ENCODE measurements at places on chromosomes 1 and 21. TPM values are rescaled to one million over a fixed set of nuclear protein-coding genes. Genes with fewer than 3 reads are reported as not detected.
A peak's percentile ranks its signal among the peaks of the same experiment; 100 is the strongest.

GRCh38 chr1:53959664-53960250 is 13.6 kb downstream of the LRRC42 start:
- DNase-seq: no peak

DNA sequence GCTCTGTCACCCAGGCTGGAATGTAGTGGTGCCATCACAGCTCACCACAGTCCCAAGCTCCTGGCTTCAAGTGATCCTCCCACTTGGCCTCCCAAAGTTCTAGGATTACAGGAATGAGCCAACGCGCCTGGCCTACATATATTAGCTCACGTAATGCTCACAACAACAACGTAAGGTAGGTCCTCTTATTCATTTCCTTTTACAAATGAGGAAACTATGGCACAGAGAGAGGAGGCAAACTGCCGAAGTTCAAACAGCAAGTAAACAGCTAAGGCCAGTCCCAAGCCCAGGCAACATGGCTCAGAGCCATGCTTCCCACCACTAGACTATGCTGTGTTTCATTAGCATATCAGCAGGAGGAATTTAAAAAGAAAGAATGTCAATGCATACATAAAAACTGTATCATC is 284.4 kb downstream of the VAV3 start:
- DNase-seq: no peak

- peak; percentile 2 for DNase-seq
Measured at GRCh38 chr1:32539584-32540571, 651 bp downstream of the ZBTB8A start.

DNA sequence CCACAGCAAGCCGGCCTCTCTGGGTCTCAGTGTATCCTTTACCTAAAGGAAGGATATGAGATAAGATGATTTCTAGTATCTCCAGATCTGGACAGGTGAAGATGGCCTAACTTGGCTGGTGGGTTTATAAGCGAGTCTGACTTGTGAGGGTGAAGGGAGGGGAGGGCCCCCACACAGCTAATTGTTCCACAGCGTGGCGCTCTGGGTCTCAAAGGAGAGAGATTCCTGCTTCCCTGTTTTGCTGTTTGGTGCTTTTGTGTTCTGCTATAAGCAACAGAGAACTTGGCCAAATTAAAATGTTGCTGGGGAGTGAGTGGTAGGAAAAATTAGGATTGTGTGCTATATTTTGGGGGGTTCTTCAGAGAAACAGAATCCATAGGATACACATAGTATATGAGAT is 28.9 kb upstream of the NLRP3 start:
- DNase-seq: no peak

GRCh38 chr1:220950576-220950975 is 71.3 kb downstream of the HLX start:
- no peak for DNase-seq

Gene TNFRSF1B
- total RNA-seq: 11.7 TPM

Gene UBL4B
- total RNA-seq: not detected

Gene CCT8
- 134 TPM for total RNA-seq
